ENCODE measurements at places on chromosomes 1 and 21.

DNA sequence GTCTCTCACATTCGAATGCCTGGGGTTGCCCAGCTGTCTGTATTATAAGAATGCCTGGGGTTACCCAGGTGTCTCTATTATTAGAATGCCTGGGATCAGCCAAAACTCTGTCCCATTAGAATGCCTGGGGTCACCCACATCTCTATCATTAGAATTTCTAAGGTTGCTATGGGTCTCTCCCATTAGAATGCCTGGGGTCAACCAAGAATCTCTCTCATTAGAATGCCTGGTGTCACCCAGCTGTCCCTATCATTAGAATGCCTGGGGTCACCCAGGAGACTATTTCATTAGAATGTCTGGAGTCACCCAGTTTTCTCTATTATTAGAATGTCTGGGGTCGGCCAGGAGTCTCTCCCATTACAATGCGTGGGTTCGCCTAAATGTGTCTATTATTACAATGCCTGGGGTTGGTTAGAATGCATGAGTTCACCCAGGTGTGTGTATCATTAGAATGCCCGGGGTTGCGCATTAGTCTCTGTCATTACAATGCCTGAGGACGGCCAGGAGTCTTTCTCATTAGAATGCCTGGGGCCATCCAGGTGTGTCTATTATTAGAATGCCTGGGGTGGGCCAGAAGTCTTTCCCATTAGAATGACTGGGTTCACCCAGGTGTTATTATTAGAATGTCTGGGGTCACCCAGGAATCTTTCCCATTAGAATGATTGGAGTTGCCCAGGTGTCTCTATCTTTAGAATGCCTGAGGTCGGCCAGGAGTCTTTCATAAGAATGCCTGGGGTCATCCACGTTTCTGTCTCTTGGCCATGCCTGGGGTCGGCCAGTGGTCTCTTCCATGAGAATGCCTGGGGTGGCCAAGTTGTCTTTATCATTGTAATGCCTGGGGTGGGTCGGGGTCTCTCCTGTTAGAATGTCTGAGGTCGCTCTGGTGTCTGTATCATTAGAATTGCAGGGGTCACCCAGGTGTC, 59.6 kb downstream of the RNF187 start:
- no peak for DNase-seq

DNA sequence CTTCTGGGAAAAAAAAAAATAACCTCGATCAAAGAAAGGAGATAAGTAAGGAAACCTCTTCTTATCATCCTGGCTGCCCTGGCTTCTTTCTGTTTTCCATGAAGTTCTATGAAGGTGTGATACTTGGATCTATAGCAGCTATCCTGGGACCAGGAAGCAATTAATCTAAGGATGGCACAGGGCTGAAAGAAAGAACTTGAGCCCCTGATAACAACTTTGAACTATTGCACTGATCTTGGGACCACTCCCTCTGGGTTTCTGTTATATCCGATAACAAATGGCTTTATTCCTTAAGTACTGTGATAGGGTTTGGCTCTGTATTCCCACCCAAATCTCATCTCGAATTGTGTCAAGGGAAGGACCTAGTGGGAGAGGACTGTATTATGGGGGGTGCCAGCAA, 104.1 kb downstream of the DAB1 start:
- DNase-seq: no peak

GRCh38 chr1:47416319-47417169, 459 bp downstream of the FOXE3 start:
- DNase-seq: no peak

- DNase-seq: no peak
Measured at GRCh38 chr1:58551186-58552140, 4.9 kb upstream of the OMA1 start.

DNA sequence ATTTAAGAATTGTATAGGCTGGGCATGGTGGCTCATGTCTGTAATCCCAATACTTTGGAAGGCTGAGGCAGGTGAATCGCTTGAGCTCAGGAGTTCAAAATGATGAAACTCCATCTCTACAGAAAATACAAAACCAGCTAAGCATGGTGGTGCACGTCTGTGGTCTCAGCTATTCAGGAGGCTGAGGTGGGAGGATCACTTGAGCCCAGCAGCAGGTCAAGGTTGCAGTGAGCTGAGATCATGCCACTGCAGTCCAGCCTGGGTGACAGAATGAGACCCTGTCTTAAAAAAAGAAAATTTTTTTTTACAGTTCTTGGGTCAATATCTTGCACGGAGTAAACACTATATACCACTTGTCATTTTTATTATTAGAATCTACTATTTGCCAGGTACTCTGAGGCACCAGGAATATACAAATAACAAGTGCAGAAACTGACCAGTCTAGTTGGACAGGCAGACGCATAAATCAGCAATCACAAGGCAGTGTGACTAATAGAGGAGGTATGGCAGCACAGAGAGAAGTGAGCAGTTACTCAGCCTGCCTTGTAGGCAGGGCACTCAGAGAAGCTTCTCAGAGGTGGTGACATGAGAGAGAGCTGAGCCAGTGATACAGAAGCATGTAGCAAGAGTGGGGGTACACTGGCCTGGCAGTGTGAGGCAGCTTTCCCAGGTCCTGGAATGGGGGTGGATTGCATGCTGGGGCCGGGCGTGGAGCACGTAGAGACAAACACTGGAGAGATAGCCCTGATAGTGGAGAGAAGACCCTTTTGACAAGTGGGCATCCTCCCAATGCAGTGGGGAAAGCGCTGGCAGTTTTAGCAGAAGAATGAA, 8.0 kb downstream of the PHLDA3 start:
- DNase-seq: no peak

DNA sequence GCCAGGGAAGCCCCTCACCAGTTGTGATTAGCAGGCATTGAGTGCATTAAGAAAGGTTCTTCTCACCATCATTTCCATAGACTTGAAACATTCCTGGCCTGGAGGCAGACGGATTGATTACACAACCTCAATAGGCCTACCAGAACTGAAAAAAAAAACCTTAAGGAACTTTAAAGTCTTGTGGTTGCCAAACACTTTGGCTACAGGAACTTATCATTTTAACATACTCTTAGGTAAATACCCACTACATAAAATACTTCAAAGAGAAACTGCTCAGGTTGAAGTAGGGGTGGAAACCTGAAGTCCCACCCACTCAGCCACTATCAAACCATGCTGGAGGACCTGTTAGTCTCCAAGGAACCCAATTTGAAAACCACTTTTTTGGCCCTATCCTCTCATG, 22.4 kb upstream of the HMGB4 start:
- no peak for DNase-seq

DNA sequence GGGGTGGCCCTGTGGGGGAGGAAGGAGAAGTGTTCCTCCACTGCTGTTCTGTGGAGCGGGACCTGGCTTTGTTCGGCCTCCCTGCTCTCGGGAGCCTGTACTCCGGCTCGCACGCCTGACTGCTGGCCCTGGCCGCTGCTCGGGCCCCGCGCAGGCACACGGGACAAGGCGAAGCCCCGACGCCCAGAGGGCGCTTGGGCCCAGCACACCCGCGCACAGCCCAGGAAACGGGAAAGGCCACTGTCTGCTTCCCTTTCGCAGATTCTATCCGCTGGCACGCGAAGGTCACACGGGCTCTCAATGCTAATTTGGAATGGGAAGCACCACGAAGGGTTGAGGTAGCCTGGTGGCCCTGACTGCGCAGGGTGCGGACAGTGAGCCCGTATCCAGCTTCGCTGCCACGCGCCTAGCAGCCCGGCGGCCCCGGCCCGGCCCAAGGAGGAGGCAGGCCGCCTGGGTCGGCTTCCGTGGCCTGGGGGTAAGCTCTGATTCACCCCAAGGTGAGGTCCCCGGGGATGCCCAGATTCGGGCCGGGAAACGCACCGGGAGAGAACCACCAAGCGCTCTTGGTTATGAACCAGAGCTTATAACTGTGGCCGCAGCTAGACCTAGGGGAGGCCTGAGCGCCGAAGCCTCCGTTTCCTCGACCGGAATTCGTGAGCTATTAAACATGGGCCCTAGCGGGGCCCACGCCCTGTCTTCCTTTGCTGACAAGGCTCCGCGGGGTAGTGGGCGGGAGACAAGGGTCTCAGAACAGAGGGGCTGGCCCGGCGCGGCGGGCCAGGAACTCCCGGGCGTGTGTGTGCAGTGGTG, 19.7 kb upstream of the TBX15 start:
- no peak for DNase-seq

DNA sequence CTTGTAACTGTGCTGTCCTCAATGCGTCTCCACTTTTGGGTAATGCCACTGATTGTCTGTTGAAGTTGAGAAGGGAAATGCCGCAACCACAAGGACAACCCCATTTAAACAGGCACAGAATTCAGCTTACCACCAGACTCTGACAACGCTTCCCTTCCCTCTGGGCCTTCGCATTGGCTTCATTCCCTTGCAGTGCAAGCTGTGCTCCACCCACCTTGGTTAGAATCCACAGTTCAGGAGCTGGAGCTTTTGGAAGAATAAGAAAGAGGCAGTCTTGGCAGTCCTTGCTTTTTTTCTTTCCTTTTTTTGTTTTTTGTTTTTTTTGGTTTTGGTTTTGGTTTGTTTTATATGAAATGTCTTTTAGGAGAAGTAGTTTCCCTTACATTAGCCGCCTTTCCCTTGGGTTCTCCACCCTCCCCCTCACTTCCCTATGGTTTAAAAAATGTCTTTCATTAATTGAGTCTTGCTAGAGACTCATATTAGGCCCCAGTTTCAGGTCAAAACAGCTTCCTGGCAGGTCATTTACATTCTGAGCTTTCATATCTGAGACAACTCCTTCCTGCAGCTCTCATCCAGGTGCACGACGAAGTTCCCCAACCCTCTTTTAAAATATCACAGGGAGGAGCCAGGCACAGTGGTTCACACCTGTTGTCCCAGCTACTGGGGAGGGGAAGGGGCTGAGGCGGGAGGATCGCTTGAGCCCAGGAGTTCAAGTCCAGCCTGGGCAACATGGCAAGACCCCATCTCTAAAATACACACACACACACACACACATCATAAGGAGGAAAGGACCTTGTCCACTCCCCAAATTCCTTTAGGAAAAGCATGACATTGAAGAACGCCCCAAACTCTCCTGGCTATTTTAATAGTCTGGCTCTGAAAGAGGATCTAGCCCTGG, 20.7 kb upstream of the LAX1 start:
- DNase-seq: no peak

GRCh38 chr21:38668067-38668466, 137.7 kb upstream of the ETS2 start:
- DNase-seq: no peak

GRCh38 chr1:236058141-236058934, 6.6 kb downstream of the NID1 start:
- no peak for DNase-seq

GRCh38 chr1:32048440-32048839, 24.3 kb upstream of the TMEM39B start:
- DNase-seq: no peak

GRCh38 chr1:82565146-82565545, 764.4 kb downstream of the ADGRL2 start:
- DNase-seq: no peak

GRCh38 chr1:247332215-247332622, 552 bp upstream of the ZNF496 start:
- DNase-seq: peak; percentile 39

DNA sequence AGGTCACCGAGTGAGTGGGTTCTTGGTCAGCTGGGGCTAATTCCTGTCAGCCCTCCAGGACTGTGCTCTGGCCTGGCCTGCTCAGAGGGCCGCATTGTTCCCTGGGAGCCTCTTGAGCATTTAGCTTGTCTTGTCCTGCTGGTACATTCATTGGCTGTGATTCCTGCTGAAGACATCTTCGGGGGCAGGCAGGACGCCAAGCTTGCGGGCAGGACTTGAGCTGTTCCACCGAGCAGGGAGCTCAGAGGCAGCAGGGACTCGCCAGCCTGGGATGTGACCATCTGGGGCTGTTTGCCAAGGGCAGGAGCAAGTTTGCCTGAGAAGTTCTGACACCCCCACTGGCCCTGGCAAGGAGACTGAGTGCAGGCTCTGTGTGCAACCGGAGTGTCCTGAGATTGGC, 7.0 kb upstream of the SLC26A9 start:
- DNase-seq: no peak

GRCh38 chr1:58466630-58467241, 79.8 kb downstream of the OMA1 start:
- no peak for DNase-seq

- no peak for DNase-seq
Measured at GRCh38 chr1:25692560-25692959, 76.0 kb downstream of the MAN1C1 start.

- no peak for DNase-seq
Measured at GRCh38 chr1:192747943-192748342, 60.9 kb upstream of the RGS2 start.

GRCh38 chr1:97174039-97174704, 452.6 kb downstream of the PTBP2 start:
- DNase-seq: no peak

DNA sequence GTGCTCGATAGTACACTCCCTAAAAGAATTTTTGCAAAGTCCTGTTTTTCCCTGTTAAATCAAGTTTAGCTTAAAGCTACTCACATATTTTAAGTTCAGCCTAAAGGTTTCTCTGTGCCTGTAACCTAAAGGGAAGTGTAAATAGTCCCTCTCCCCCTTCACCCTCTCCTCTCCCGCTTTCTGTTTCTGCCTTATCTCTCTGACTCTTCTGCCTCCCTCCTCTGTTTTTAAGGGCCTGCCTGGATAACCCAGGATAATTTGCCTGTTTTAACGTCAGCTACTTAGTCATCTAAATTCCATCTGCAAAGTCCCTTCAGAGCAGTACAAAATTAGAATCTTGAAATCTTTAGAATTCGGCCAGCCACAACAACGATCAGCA, 92.6 kb downstream of the NID1 start:
- DNase-seq: no peak

GRCh38 chr21:38917043-38917774, 111.5 kb downstream of the ETS2 start:
- DNase-seq: no peak

- DNase-seq: no peak
Measured at GRCh38 chr1:74586253-74586897, 74.0 kb upstream of the LRRC53 start.

DNA sequence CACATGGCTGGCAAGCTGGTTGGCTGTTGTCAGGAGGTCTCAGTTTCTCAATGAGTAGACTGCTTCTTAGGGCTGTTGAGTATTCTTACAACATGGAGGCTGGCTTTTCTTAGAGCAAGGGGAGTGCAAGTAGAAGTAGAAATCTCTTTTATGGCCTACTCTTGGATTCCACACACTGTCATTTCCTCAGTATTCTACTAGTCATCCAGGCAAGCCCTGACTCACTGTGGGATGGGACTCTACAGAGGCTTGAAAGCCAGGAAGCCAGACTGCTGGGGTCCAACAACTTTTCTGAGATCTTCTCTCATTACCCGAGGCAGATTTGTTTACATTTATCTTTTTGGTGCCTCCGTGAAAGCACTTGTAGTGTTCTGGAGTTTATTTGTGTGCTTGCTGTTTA, 196.2 kb upstream of the APP start:
- DNase-seq: no peak

DNA sequence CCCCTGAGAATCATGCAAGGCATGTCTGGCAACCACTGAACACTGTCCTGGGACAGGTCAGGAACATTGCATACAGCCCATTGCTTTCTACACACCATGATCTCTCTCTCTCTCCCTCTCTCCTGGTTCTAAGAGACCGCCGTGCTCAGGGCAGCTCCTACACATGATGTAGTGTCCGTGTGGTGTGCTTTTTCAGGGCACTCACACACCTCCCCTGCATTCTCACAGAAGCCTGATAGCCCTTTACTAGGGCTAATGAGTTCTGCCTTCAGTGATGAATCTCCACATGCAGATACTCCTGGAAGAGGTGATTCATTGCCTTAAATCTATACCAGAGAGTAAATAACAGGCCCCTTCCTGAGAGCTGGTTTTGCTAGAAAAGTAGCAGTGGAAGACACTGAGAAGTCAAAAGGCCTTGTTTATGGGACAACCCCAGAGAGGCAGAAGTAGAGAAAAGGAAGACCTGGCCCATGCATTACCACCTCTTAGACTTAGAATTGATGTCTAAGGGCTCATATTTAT, 7.2 kb upstream of the OLFML2B start:
- no peak for DNase-seq

Measured in stimulated activated CD8-positive, alpha-beta memory T cell treated with anti-CD3 and anti-CD28 coated beads, Interleukin-4, amount 100 ng/mL, for 24 hours (primary cell).